ENCODE measurements at places on chromosomes 4 and X. TPM values are rescaled to one million over a fixed set of nuclear protein-coding genes. Genes with fewer than 3 reads are reported as not detected.
A peak's percentile ranks its signal among the peaks of the same experiment; 100 is the strongest.

- no peak for DNase-seq
Observed at GRCh38 chrX:70264784-70265183, 3.4 kb upstream of the ARR3 start.

GRCh38 chr4:185488650-185489049, 17.1 kb upstream of the CCDC110 start:
- DNase-seq = no peak

DNA sequence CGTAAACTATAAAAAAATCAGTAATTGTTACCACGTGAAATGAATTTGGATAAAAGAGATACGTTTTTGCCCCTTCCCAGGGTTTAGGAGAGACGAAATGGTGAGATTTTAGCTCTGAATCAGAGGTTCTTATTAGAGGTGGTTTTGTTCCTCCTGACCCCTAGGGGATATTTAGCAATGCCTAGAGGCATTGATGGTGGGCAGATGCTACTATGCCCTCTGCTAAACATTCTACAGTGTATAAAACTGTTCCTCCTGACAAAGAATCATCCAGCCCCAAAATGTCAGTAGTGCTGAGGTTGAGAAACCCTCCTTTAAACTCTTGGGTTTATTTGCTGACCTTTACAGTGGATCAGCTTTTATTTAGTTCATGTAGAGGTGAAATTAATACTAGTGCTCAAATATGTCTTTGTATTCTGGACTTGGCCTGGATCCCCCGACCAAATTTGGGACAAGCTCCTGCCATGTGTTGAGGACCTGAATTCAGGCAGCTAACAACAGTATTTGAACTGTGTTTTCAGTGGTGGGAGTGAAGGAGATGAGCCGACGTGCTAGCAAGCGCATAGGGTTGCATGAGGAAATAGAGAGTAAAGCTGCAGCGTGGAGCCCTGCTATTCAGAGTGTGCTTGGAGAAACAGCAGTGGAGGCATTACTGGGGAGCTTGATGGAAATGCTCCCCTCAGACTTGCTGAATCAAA, 126.1 kb downstream of the PTTG2 start:
- DNase-seq = no peak

DNA sequence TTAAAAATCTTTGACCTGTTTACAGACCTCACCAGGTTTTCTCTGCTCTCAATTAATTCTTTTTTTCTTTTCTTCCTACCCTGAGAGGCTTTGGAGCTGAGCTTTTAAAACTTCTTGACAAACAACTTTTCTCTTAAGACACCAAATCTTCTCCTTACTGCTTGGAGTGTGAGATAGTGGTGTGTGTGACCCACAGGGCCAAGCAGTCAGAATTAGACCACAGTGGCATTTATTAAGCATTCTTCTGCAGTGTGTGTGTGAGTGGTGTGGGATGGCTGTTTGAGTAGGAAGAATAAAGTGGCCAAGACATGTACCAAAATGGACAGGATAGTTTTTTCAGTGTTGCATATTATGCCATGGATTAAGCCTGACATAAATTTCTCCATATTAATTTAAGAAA, 665.1 kb downstream of the RAPGEF2 start:
- DNase-seq = no peak

- DNase-seq = no peak
Observed at GRCh38 chr4:185381288-185382196, 14.2 kb downstream of the LRP2BP start.

DNA sequence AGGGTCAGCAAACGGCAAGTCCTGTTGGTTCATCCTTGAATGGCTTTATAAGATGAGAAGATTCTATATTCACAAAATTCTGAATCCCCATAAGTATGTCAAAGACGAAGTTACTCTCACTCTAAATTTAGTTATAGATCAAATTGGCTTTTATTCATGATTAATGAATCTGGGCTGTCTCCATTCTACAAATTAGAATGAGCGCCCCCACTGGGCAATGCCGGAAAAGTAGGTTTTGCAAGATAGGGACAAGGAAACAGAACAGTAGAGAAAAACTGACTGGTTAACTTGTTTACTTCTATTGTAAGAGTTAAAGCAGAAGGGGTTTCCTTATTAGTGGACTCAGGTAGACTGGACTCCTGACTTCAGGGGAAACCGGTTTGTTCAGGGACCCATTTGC, 100.3 kb downstream of the F11 start:
- DNase-seq = no peak

DNA sequence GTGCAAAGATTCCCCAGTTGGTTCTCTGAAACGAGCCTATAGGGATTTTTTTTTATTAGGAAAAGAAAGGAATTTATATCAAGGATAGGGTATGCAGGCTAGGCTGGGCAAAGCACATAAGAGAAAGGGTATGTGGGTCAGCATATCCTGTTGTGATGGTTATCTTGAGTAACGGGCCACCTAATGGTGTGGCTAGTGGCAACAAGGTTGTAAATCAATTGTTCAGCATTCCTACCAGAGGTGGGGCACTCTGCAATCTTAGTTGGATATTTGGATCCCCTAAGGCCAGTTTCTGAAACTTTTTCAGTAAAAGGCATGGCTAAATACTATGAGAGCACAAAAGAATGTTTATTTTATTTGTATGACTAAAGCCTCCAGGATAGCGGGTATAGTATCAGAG, 42.7 kb downstream of the DCAF12L1 start:
- no peak for DNase-seq

GRCh38 chr4:151700566-151701316, 60.1 kb downstream of the GATB start:
- DNase-seq = no peak

- no peak for DNase-seq
Observed at GRCh38 chr4:37837446-37837845, 11.0 kb downstream of the PGM2 start.

- peak; percentile 95 for DNase-seq
Observed at GRCh38 chr4:8440492-8441311, at the start of the genes ACOX3 and TRMT44. ACOX3 (minus strand) TSS chr4:8440723; CDS start chr4:8416521, 24,202 bp downstream. TRMT44 (plus strand) TSS chr4:8440777; CDS start chr4:8440823, 46 bp downstream.

DNA sequence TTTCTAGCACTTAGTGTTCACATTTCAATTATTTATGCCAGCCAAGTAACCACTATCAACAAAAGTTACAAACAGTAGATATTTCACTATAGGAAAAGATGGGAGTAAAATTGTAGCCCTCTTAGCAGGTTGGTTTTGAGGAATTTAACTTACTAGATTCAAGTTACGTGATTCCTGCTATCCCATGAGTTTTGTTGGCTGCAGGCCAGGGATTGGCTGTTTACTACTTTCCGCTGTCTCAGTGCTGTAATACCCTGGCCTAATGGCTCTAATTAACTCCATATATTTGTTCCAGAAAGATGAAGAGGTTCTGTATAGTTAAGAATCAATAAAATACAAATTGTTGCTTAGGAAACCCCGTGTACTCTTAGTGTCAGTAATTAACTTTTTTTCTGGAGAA, 55.5 kb upstream of the MAGED1 start:
- DNase-seq = peak; percentile 60

DNA sequence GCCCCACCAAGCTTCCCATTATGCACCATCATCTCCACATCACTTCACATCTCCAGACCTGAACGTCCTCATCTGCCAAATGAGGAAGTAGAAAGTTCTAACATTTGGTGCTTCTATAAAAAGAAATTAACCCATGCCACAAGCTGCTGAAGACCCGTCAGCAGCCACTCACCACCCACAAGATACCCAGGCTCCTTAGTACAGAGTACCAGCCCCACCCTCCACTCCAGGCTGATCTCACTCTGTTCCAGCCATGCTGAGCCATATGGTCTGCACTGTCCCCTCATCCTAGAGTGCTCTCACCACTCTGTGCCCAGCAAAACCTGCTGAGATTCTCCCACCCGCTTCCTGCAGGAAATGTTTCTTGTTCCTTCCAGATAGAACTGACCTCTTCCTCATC, 240.8 kb upstream of the PPARGC1A start:
- DNase-seq = no peak

DNA sequence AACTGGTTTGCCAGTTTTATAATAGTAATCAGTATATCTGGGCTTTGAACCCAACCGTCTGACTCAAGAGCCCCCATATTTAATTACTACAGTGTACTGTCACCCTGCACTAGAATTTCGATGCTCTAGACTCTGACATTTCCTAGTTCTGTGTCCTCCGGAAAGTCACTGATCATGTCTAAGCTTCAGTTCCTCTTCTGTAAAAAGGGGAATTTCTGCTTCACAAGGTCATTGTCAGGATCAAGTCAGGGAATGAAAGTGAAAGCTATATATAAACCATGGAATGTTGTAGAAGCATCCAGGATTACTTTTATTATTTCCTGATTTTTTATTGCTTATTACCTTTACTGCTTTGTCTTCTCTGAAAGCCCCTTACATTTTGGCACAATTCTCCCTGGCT, 4.0 kb upstream of the KCNIP4 start:
- DNase-seq = no peak

Gene ZNF732
- total RNA-seq = not detected

Gene ZBED1
- total RNA-seq = 73.9 TPM

Gene PDLIM3
- total RNA-seq = 123 TPM

Gene RS1
- not detected for total RNA-seq

Gene EPGN
- total RNA-seq = 3.0 TPM
